ENCODE measurements at places on chromosomes 16 and 17.
A peak's percentile ranks its signal among the peaks of the same experiment; 100 is the strongest.

- H3K4me3 ChIP-seq: no peak overlapping the region
- H3K36me3 ChIP-seq: no peaks in the 10 kb centered on the region
- no peak overlapping the region for H3K27ac ChIP-seq
- no peak for DNase-seq
- H3K4me1 ChIP-seq: peaks cover 45% of the 10 kb centered on the region
Observed at GRCh38 chr16:81522108-81522701, 77.6 kb downstream of the CMIP start.

GRCh38 chr17:19539040-19539399 lies 5.4 kb downstream of the SLC47A1 start:
- H3K27ac ChIP-seq: peak overlapping the region; percentile 66
- H3K4me1 ChIP-seq: peaks cover 21% of the 10 kb centered on the region
- DNase-seq: no peak
- no peaks in the 10 kb centered on the region for H3K36me3 ChIP-seq
- H3K4me3 ChIP-seq: no peak overlapping the region

DNA sequence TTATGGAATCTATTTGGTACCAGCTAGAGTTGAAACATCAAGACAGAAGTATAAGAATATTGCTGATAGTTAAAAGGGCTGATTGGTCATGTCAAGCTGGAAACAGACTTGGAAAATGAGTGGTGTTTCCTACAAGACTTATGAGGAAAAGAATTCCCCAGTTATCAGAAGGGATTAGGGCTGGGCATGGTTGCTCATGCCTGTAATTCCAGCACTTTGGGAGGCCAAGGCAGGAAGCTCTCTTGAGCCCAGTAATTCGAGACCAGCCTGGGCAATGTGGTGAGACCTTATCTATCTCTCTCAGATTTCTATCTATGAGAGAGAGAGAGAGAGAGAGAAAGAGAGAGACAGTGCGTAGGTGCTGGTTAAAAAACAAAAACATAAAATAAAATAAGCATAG lies 139.5 kb upstream of the PMFBP1 start:
- no peak overlapping the region for H3K4me3 ChIP-seq
- no peaks in the 10 kb centered on the region for H3K4me1 ChIP-seq
- DNase-seq: no peak
- no peaks in the 10 kb centered on the region for H3K36me3 ChIP-seq

DNA sequence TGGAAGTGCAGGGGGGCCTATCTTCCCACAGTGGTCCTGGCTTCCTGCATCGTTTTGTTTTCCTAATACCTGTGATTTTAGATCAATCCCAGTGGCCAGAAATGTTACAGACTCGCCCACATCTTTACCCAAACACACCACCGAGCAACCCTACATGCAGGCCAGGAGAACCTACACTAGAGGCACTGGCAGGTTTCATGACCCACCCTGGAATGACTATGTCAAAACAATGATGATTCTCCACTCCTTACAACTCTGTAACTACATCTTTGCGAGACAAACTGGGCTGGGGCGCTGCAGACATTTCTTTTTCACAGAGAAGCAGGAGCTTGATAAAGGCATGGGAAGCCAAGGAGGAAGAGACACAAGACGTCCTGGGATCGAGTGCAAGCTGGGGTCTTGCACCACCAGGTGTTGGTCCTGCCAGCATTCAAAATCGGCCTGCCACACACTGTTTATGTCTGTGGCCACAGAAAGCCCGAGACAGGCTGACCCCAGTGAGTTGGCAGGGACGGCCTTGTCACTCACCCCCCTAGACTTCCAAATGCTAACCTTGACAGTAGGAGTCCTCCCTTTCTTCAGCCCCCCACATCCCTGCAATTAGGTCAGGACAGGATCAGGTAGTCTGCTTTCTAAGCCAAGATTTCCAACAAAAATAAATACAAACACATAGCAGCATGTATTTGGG lies 32.5 kb downstream of the UBE2O start:
- H3K27ac ChIP-seq: peak overlapping the region; percentile 73
- no peaks in the 10 kb centered on the region for H3K27me3 ChIP-seq
- peaks cover 77% of the 10 kb centered on the region for H3K4me1 ChIP-seq
- DNase-seq: no peak

- no peak overlapping the region for H3K4me3 ChIP-seq
- DNase-seq: no peak
- no peaks in the 10 kb centered on the region for H3K4me1 ChIP-seq
- no peaks in the 10 kb centered on the region for H3K36me3 ChIP-seq
Observed at GRCh38 chr17:71441098-71441497, 679.7 kb upstream of the SOX9 start.

DNA sequence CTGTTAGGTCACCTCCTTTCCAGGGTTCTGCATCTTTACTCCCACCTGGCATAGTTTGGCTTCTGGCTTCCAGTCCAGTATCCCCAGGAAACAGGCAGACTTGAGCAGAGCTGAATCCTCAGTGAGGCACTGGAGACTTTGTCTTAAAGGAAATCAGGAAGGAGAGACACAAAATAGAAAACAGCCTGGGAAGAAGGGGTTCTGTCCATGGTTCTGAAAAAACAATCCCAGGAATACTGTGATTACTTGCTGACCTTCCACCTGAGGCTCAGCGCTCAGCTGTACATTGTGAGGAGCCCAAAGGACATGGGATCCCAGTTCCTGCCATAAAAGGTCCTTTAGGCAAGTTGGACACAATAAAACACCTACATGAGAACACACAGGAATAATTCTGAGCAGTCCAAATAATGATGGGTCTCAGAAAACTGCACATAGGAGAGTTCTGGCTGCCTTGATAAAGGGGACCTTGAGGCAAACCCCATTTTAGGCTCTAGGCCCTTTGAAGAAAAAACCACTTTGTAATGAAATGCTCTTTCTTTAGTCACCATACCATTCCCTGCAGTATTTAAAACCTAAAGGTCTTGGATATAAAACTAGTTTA lies 81.4 kb upstream of the CRHR1 start:
- no peak overlapping the region for H3K27ac ChIP-seq
- H3K27me3 ChIP-seq: peaks cover 96% of the 10 kb centered on the region
- no peaks in the 10 kb centered on the region for H3K4me1 ChIP-seq

DNA sequence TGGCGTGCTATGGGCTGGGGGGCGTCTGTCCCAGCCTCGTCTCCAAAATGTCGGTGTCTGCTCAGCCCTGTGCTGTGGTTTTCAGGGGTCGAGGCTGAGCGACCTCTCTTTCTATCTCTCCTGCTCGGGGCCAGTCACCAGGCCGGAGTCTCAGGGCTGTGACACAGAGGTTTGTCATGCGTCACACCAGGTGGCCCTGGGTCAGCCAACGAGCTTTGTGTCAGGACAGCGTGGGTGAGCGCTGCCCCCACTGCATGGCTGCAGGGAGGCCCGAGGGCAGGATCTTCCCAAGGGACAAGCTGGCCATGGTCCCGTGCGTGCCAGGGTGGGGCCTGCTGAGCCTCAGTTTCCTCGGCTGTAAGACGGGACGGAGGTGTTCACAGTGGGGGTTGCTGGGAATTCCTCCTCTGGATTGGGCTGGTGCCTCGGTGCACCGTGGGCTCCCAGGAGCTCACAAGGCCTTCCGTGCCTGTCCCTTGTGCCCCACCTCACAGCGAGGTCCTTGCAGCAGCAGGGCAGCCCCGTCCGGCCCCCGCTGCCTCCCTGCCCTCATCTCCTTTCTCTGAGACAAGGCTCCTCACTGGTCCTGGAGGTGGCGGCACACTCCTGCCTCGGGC lies 50.5 kb downstream of the CBFA2T3 start:
- H3K4me3 ChIP-seq: no peak overlapping the region
- H3K4me1 ChIP-seq: peaks cover 57% of the 10 kb centered on the region
- DNase-seq: no peak
- no peaks in the 10 kb centered on the region for H3K36me3 ChIP-seq
- H3K27me3 ChIP-seq: peaks cover 41% of the 10 kb centered on the region

- no peak overlapping the region for H3K4me3 ChIP-seq
- H3K27me3 ChIP-seq: no peaks in the 10 kb centered on the region
- no peaks in the 10 kb centered on the region for H3K36me3 ChIP-seq
- no peak overlapping the region for H3K27ac ChIP-seq
Observed at GRCh38 chr17:69876757-69877156, 198.3 kb upstream of the KCNJ16 start.

GRCh38 chr17:73186283-73187050 lies 6.4 kb upstream of the COG1 start:
- H3K36me3 ChIP-seq: no peaks in the 10 kb centered on the region
- H3K4me3 ChIP-seq: no peak overlapping the region
- DNase-seq: no peak

GRCh38 chr16:59330019-59330670 lies 596.0 kb upstream of the GOT2 start:
- H3K36me3 ChIP-seq: no peaks in the 10 kb centered on the region
- H3K27me3 ChIP-seq: no peaks in the 10 kb centered on the region
